ENCODE measurements at places on chromosomes 3 and 15.

GRCh38 chr15:47334805-47335535 is 382.3 kb upstream of the SEMA6D start:
- DNase-seq: no peak

DNA sequence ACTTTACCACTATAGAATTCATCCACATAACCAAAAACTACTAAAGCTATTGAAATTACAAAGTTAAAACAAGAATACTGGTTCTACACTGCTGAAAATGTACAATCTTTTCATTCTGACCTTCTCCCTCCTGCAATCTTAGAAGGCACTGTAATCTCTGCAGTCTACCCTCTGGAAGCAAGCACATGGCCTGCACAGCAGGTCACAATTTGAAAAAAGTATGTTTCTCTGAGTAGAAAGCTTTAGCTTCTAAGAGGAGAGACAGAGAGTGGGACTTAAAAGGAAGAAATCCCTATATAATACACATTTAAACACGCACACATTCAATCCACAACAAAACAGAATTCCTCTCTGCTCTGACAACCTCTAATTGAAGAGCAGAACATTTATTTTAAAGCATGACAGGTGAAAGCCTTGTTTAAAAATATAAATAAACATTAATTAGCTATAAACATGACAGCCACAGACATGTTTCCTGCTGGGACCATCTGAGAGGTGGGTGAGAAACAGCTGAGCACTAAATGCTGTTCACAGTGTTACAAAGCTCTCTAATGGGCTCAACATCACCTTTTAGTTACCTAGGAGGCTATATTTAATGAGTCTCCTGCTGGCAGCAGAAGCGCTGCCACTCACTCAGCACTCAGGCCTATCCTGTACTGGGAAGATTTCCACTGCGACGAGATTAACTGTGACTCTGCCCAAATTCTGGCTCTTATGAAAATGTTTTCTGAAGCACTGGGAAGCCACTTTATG is 447.4 kb downstream of the AGBL1 start:
- DNase-seq: no peak

GRCh38 chr3:149280671-149281349 is 52.6 kb downstream of the TM4SF18 start:
- no peak for DNase-seq

DNA sequence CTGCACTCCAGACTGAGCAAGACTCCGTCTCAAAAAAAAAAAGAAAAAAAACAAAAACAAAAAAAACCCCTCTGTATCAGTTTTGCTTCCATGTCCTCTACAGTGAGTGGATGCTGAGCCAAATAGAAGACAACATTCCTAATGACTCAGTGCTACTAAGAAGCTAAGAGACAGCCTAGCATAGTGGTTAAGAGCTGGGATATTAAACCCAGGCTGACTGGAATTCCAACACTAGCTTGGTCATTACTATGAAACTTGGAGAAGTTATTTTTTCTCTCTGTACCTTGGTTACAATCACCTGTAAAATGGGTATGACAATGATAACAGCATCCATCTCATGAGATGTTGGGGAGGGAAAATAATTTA is 60.9 kb upstream of the PYGO1 start:
- DNase-seq: no peak

DNA sequence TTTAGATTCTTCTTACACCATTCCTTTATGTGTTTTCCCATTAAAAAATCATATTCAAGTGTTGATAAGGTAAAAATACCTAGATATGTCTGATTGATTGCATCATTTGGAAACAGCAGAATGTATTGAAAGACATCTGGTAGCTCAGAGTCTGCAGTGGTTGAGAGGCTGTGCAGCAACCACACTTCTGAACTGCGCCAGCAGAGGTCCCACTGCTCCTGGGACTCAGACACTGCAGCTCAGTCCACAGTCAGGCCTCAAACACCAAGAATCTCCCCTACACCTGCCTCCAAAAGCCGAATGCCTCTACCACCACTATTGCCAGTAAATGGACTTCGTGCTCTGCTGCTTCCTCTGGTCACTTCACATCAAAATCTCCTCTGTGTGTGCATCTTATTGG is 176.9 kb upstream of the LMCD1 start:
- no peak for DNase-seq
